Activated naive CD8-positive, alpha-beta T cell treated with anti-CD3 and anti-CD28 coated beads, Interleukin-2, amount 50 U/mL, for 24 hours (primary cell): ENCODE measurements at places on chromosomes 6 and 20.

- no peak for DNase-seq
Observed at GRCh38 chr20:36519944-36520343, 21.4 kb upstream of the MYL9 start.

- no peak for DNase-seq
Observed at GRCh38 chr6:167154895-167155294, 2.9 kb downstream of the GPR31 start.

- DNase-seq = no peak
Observed at GRCh38 chr6:52927451-52927850, 18.0 kb upstream of the GSTA3 start.

GRCh38 chr6:86728976-86729375, 208.4 kb upstream of the HTR1E start:
- no peak for DNase-seq

- no peak for DNase-seq
Observed at GRCh38 chr6:86193821-86194220, 551.1 kb upstream of the SYNCRIP start.

DNA sequence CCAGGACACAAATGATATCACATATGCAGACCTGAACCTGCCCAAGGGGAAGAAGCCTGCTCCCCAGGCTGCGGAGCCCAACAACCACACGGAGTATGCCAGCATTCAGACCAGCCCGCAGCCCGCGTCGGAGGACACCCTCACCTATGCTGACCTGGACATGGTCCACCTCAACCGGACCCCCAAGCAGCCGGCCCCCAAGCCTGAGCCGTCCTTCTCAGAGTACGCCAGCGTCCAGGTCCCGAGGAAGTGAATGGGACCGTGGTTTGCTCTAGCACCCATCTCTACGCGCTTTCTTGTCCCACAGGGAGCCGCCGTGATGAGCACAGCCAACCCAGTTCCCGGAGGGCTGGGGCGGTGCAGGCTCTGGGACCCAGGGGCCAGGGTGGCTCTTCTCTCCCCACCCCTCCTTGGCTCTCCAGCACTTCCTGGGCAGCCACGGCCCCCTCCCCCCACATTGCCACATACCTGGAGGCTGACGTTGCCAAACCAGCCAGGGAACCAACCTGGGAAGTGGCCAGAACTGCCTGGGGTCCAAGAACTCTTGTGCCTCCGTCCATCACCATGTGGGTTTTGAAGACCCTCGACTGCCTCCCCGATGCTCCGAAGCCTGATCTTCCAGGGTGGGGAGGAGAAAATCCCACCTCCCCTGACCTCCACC, 42.2 kb downstream of the SIRPA start:
- no peak for DNase-seq

DNA sequence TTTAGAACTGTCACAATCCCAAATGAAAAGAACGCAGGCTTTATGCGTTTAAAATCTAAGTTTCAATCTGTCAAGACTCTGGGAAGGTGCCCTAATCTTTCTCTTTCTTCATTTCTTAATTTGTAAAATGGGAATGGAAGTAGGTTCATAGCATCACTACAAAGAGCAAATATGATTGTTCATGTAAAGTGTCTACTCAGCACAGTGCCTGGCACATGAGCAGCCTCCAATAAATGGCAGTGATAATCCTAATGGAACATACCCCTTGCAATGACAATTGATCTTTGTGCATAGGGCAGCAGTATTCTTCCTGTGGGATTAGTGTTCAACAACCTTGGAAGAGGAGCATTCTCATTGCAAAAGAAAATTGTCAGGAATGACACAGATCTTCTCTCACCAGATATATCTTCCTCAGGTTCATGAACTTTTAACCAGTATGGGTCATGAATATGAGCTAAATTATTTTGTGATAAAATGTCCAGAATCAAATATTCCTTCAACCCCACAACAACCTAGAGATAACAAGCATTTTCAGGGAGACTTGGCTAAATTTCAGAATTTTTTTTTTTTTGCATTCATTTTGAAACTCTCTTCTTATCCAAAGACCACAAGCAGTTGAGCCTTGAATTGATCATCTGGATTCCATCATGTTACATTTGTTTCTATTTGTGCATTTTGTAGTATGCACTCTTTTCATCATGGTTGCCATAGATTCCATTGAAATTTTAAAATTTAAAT, 149.1 kb downstream of the TBX18 start:
- DNase-seq = no peak
